ENCODE measurements at places on chromosomes 3 and 15.

- no peak for DNase-seq
Measured at GRCh38 chr3:72995337-72995736, 1.3 kb upstream of the PPP4R2 start.

DNA sequence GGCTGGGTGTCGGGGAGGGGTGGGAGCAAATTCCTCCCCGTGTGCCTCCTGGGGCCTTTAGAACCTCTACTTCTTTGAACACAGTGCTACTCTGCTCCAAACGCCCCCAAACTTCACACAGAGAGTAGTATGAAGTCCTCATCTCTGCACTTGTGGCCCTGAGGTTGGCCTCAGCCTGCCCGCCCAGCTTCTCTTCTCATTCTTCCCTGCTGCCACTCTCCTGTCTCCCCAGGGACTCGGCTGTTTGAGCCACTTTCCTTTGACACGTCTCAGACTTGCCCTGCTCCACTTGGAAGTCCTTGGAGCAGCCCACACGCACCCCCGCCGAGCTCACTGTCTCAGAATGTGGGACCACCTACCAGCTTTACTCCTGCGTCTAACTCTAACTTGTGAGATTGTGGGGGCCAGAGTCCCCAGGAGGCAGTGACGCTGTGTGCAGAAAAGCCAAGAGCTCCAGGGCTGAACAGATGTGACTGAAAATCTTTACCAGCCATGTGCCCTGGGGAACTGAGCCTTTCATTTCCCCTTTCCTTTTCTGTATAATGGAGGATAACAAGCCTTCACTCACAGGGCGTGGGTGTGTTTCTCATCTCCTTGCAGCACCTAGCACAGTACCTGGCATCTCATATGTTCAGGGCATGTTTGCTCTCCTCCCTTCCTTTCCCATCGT, 233.6 kb upstream of the CTDSPL start:
- no peak for DNase-seq

DNA sequence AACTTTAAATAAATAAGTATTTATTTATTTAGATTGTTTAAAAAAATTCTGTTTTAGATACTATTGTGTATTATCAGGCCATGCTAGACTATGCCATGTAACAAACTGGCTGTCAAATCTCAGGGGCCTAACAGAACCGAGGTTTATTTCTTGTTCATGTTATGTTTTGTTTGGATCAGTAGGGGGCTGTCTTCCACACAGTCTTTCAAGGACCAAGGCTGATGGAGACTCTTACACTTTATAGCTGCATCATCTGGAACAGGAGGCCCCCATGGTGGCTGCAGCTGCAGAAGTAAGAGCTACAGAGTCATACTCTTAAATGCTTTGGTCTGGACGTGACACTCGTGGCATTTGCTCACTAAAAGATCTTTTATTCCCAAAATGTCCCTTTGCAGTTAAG, 33.0 kb upstream of the ARL14 start:
- no peak for DNase-seq

GRCh38 chr3:43773273-43774094, 82.7 kb downstream of the ABHD5 start:
- DNase-seq, result no peak

GRCh38 chr3:186596568-186597287, 16.1 kb upstream of the AHSG start:
- no peak for DNase-seq

GRCh38 chr15:67104510-67104909, 39.1 kb downstream of the SMAD3 start:
- DNase-seq, result no peak

- no peak for DNase-seq
Measured at GRCh38 chr15:34584330-34584668, 848 bp upstream of the GOLGA8B start.

- no peak for DNase-seq
Measured at GRCh38 chr3:105826778-105827634, 41.8 kb downstream of the CBLB start.

- peak; percentile 20 for DNase-seq
Measured at GRCh38 chr3:151403246-151403645, 18.7 kb upstream of the P2RY12 start.
